ENCODE measurements at places on chromosomes 3 and 15.

GRCh38 chr3:61387817-61388216 lies 136.6 kb upstream of the FHIT start:
- DNase-seq = no peak

- no peak for DNase-seq
Observed at GRCh38 chr3:61986473-61986872, 386.9 kb downstream of the FEZF2 start.

GRCh38 chr15:51757450-51757849 lies 6.1 kb downstream of the TMOD2 start:
- DNase-seq = no peak

GRCh38 chr15:41233367-41233771 lies 2.3 kb downstream of the CHP1 start:
- DNase-seq = no peak

GRCh38 chr3:38397320-38397719 lies 50.7 kb downstream of the XYLB start:
- no peak for DNase-seq

DNA sequence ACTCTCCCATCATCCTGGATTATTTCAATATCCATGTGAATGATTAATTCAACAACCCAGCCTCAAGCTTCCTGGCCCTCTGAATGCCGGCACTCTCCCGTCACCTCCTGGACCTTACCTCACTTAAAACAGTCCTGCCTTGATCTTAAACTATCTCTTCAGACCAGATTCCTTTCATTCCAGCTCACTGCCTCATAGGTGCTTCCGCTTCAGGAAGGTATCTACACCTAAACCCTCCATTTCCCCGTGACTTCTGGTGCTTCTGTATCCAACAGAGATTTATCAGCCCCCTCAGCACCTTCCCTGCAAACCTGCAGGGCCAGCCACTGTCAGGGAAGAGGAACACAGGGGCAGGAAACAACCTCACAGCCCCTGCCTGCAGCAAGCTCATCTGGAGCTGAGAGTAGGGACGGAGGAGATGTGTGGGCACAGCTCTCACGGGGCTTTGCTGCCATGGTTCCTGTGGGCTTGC lies 98.9 kb upstream of the TJP1 start:
- DNase-seq = no peak

GRCh38 chr15:56893364-56893678 lies 25.1 kb upstream of the TCF12 start:
- no peak for DNase-seq
